Stimulated activated CD8-positive, alpha-beta memory T cell treated with anti-CD3 and anti-CD28 coated beads, Interleukin-7, amount 100 ng/mL, for 24 hours (primary cell): ENCODE measurements at places on chromosomes 7 and 10.

DNA sequence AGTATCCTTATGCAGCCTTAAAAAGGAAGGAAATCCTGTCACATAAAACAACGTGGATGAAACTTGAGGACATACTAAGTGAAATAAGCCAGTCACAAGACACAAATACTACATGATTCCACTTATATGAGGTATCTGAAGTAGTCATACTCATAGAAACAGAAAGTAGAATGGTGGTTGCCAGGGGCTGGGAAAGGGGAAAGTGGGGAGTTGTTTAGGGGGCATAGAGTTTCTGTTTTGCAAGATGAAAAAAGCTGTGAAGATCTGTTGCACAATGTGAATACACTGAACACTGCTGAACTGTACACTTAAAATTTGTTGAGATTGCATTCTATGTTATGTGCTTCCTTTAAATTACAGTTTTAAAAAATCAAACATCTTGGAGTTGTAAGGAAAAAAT, 2.9 kb downstream of the NUP205 start:
- DNase-seq: no peak

- no peak for DNase-seq
Observed at GRCh38 chr7:99041526-99041925, 102.4 kb downstream of the SMURF1 start.

- DNase-seq: no peak
Observed at GRCh38 chr10:27636816-27637215, 108.8 kb downstream of the MKX start.

DNA sequence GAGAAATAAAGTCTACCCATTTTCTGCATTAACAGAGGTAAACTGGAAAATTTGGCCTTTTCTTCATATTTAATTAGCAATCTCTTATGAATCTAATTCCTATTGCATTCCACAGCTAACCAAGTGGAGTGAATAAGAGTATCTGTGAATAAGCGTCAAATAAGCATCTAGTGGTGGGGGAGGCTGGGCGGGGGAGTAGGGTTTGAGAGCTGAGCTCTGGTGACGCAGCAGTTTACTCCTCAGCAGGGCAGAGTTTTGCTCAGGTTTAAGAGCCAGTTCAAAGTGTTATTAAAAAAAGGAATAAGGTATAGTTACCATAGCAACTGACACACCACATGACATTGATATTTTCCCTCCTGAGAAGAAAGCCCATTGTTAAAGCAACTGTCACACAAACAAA, 1346.8 kb upstream of the CELF2 start:
- no peak for DNase-seq

- no peak for DNase-seq
Observed at GRCh38 chr10:131126321-131127137, 185.0 kb downstream of the TCERG1L start.

GRCh38 chr7:122064971-122065370, 79.1 kb downstream of the AASS start:
- no peak for DNase-seq

- no peak for DNase-seq
Observed at GRCh38 chr10:6564367-6564766, 15.7 kb downstream of the PRKCQ start.

- no peak for DNase-seq
Observed at GRCh38 chr10:132520177-132520811, 17.3 kb upstream of the INPP5A start.
